Stimulated activated CD4-positive, alpha-beta T cell treated with anti-CD3 and anti-CD28 coated beads, Interleukin-1b, Interleukin-23, amount 100 ng/mL, for 1 hour (primary cell): ENCODE measurements at places on chromosomes 4 and X.

DNA sequence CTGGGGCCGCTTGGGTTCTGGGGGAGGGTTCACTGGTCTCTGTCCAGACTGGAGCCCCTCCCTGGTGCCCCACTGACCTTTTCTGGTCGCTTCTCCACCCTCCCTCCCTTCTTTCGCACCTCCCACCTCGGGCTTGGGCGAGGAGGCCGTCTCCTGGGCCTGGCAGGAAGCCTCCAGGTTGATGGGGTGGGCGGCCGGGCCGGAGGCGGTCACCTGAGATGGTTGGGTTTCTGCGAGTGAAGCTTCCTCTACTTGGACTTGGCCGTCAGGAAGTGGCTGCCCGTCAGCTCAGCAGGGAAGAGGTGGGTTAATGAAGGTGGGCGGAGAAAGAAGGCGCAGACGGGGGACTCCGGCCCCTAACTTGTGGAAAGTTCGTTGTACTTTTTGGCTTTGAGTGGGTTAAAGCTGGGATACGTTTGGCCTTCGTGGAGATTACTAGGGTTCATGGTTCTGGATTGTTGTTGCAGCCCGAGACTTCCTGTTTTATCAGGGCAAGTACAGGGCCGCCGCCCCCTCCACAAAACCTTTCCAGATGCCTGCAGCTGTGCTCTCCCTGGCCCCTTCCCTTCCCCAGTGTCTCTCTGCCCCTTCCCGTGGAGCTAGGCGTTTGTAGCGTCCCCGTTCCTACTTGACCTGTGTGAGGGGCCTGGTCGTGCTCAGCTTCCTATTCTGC is 1.2 kb downstream of the AKAP17A start:
- DNase-seq: no peak

DNA sequence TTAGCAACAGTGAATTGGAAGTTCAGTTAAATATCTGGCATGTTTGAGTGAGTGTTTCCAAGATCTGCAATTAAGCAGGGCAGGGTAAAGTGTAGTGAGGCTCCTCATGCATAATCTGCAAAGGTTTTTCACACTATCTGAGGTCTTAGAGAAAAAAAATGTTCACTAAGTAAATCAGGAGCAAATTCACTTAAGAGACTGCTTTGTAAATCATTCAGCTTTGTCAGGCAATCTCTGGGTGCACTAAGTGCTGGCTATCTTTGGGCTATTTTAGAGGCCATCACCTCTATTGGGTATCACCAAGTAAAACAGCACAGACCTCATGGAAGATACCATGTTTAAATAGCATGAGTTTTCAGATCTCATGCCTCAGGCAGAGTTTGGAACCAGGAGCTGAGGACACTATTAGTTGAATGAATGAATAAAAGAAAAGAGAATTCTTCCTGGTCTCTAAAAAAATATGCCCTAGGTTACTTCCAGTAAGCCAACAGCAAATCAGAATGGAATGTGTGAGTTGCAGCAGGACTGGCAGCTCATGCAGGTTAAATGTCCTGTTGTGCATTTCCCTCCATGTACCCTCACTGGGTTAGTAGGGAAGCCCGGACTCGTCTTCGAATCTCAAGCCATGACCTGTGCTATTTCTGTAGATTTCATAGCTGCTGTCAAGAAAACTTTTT is 195.3 kb downstream of the KCNIP4 start:
- DNase-seq: no peak

- no peak for DNase-seq
These were observed 46.3 kb downstream of the STARD8 start for GRCh38 chrX:68693481-68694434.

DNA sequence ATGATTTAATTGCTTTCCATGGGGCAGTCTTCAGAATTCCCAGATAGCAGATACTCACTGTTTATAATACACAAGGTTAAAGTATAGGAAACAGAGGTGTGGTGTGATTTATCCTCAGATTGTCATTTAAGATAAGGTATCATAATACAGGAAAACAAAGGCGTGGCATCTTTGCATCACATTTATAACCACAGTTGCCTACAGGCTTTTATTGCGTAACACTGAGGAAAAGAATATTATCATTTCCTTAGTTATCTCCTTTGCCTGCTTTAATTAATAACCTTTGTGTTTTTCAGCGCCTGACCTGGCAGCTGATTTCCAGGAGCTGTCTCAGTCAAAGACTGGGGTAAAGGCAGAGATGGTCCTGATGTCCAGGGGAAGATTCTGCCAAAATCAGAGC is 68.8 kb downstream of the SSX7 start:
- DNase-seq: no peak

DNA sequence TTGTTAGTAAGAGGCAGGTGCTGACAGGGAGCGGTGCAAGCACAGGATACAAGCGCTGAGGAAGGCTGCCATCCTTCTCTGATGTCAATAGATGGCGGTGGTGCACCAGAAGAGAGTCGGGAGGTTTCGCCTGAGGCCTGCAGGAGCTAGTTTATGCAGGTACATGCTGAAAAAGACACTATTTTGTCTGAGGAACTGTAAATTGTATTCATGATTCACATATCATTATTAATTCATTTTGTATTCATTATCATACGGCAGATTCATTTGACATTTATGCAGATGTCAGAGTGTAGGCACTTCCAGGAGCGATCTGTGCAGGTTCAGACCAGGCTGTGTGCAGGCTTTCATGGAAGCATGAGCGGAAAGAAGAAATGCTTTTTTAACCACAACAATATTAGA is 824.0 kb downstream of the STIM2 start:
- no peak for DNase-seq
